Stimulated activated naive CD8-positive, alpha-beta T cell treated with anti-CD3 and anti-CD28 coated beads, Interleukin-15, Interleukin-2, amounts not matched to agents 100 U/mL and 50 U/mL, for 24 hours (primary cell): ENCODE measurements at places on chromosomes 11 and 22.

GRCh38 chr11:15346907-15347306, 232.2 kb downstream of the INSC start:
- DNase-seq, result no peak

DNA sequence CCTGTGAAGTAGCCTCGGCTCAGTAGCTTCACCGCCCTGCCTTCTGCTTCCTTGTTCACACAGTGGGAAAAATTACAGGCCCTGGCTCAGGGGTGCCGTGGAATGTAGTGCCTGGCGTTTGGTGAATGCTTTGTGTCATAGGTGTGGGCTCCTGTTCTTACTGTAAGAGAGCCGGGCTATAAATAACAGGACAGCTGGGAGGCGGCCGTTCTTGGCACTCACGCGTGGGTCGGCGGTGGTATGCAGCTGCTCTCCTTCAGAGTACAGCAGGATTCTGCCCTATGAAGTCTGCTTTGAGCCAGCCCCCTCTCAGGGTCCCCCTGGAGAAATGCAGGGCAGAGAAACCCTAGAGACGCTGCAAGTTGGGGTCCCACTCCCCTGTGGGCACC, 84.2 kb downstream of the CTTN start:
- DNase-seq, result no peak

GRCh38 chr11:65274735-65275682, 13.2 kb downstream of the POLA2 start:
- peak; percentile 24 for DNase-seq

GRCh38 chr11:27239305-27239942, 123.6 kb downstream of the CCDC34 start:
- no peak for DNase-seq

DNA sequence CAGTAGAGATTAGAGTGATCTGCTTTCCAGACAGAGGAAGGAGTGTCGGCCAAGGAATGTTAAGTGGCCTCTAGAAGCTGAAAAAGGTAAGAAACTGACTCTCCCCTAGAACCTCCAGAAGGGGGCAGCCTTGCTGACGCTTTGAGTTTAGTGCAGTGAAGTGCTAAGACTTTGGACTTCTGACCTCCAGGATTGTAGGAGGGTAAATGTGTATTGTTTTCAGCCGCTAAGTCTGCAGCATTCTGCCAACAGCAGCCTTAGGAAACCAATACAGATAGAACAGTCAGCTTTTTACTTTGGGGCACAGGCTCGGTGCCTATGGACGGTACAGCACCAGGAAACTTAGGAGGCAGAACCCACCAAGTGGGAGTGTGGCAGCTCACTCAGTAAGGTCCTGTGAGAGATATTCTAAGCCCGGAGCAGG, 3.6 kb upstream of the TBC1D22A start:
- peak; percentile 62 for DNase-seq

DNA sequence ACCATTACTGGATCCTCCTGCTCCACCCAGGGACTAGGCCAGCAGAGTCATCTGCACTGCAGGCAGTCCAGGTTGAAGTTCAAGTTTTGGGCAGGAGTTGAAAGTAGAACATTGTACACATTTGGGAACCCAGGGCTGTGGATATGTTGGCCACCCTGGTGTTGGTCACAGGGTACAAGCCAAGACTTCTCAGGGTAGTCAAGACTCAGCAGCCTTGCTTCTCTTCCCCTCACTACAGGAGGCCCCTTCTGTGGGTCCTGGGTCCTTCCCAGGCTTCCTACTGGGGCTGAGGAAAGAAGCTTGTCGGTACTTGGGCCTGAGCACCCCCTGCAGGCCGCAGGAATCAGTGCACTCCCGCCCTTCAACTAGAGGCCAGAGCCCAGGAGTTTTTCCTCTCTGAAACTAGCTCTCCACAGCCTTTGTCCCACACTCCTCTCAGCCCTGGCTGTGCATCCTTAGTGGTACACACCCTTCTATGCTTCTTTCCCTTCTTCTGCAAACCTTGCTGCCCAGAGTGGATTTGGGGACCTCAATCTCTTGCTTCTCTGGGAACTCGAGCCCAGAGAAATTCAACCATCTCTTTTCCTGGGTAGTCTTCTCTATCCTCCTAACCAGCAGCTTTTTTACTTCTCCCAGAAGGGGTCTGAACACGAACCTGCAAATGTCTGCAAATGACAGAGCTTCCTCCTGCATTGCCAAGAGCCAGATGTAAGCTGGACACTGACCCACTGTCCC, 2.6 kb upstream of the HPX start:
- peak; percentile 56 for DNase-seq

- DNase-seq, result no peak
These were observed 289.1 kb upstream of the SORL1-AS1 start for GRCh38 chr11:121741761-121742361.

DNA sequence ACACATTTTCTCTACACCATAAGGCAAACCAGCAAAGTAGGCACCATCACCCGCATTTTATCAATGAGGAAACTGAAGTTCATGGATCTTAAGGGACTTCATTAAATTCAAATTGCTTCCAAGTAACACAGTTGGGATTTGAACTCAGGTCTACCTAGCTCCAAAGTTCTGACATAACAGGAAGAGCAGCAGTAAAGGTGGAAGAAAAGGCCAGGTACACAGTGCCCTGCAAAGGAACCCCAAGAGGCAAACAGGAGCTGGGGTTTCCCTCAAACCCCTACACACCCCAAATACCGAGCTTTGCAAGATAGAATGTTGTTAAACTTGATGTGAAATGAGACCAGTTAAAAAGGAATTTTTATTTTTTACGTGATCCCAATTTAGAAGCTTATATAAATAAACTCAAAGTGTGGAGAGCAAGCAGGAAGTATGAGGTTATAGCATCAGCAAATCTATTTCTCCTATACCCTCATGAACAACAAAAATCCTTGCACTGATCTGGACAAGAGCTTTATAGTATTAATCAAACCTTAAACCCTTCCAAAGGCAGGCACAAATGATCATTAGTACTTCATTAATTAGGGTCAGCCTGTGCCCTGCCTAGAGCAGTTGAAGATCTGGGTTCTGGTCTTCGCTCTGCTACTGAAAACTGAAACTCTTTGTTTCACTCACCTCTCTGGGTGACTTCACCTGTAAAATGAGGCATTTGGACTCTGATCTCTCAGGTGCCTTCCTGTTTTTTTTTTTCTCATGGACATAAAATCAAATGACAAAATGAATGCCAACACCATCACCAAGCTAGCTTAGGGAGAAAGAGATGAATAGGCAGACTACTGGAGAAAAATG, 36.5 kb downstream of the SYTL2 start:
- no peak for DNase-seq

GRCh38 chr22:47782328-47783075, 1020.1 kb downstream of the TBC1D22A start:
- DNase-seq, result no peak

GRCh38 chr11:2315395-2316168, 13.8 kb downstream of the TSPAN32 start:
- DNase-seq, result no peak

DNA sequence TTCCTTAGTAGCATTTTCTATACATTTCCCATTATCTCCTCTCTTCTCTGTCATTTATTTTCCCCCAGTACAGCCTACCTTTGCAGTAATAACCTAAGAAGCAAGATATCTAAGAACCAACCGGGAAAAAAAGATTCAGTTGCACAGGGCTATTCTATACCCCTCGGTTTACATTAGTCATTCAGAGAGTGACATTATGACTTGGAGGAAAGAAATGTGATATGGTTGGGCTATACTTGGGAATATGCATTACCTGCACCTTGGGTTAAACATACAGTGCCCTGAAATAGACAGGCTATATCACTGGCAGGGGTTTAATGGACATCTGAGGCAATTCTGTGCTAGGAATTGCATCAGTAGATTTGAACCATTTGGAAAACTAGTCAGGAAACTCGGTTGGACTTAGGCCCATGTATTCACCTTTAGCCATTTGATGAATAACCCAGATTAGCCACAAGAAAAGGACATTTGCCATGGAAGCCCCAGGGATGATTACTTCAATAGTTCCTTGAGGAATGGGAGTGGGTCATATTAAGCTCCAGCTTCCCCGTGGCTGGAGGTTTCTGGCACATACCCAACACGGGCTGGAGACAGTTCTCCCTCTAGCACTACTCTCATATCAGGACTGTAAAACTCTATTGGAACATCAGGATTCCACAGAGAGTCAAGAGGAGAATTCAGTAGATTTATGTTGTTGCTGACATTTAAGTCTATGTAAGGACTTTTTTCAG, 973.2 kb downstream of the NTM start:
- DNase-seq, result no peak

- DNase-seq, result no peak
These were observed 1.4 kb downstream of the ARFGAP3 start for GRCh38 chr22:42855721-42856120.
